Lung (tissue), 17 donors: ENCODE measurements at places on chromosomes 12 and 14.

DNA sequence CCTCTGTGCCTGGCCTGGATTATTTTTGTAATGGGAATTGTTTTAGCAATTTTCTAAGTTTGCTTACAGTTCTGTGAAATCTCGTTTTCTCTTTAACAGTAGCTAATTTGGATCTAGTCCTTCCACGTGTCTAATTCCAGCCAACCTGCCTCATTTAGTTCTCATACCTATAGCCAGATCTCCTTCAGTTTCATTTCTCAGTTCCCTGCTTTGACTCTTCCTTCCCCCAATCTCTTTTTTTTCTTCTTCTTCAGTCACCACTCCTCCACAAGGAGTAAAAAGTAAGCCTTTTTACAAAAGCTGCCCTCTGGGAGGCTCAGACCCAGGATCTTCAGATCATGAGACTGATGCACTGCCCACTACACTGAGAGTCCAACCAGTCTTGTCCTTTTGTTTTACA lies 1.4 kb downstream of the THTPA start:
- no peak for DNase-seq

DNA sequence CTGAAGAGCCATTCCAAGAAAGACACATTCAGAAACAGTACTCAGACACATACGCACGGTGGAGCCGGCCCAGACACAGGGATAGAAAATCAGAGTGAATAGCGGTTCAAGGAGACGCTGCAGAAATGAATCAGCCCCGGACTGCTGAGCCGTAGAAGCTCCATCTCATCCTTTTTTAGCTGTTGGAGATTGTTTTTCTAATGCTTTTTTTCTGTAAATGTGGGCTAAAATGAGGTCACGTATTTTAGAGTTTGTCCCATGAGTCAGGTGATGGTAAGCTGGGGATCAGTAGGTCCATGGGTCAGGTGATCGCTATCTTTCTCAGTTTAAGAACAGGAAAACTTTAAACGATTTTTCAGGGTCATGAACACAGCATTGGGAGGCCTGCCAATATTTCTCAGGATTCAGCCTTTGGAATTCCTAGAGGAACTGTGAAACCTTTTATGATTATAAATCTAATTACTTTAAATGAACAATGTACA lies 202.4 kb downstream of the ITPR2 start:
- DNase-seq: peak; percentile 37

DNA sequence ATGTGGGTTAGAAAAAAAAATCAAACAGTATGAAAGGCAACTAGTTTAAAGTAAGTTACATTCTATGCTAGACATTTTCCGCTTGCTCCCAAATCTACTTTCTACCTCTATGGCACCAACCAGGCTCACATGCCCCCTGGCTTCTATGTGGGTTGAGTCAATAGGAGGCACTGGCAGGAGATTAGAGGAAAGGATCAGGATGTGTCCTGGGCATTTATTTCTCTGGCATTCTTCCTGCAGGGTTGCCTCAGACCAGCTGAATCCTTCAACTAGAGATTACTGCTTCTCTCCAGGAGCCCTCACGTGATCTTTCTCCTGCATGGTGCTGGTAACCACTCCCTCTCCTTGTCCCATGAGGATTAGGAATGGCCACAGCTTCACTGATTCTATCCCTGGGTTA lies 14.9 kb upstream of the CCDC60 start:
- DNase-seq: no peak

DNA sequence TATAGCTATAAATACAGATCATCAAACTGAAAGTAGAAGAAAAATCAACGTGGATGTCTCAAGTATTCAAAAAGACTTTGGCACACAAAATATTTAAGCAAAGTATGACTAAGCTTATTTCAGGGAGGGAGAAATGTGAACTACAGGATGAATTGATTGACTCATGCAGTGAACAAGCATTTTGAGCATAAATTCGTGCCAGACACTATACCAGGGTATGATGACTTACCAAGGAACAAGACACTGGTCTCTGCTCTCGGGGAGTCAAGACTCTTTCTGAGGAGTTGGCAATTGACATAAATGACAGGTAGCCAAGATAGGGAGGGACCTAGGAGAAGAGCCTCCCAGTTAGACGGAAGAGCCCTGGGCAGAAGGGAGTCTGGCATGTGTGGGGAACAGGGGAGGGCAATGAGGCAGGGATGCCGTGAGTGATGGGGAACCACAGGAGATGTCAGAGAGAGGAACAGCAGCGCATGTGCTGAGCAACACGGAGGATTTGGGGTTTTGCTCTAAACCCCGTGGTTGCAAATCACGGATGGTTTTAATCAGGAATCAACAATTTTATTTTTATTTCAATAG lies 115.2 kb downstream of the TMEM132D start:
- DNase-seq: no peak

- DNase-seq: peak; percentile 89
Observed at GRCh38 chr12:115891556-115892164, 385.8 kb downstream of the MED13L start.

GRCh38 chr14:104316121-104316722 lies 177.8 kb downstream of the KIF26A start:
- DNase-seq: no peak

- no peak for DNase-seq
Observed at GRCh38 chr12:121326996-121327674, 25.1 kb downstream of the ANAPC5 start.

DNA sequence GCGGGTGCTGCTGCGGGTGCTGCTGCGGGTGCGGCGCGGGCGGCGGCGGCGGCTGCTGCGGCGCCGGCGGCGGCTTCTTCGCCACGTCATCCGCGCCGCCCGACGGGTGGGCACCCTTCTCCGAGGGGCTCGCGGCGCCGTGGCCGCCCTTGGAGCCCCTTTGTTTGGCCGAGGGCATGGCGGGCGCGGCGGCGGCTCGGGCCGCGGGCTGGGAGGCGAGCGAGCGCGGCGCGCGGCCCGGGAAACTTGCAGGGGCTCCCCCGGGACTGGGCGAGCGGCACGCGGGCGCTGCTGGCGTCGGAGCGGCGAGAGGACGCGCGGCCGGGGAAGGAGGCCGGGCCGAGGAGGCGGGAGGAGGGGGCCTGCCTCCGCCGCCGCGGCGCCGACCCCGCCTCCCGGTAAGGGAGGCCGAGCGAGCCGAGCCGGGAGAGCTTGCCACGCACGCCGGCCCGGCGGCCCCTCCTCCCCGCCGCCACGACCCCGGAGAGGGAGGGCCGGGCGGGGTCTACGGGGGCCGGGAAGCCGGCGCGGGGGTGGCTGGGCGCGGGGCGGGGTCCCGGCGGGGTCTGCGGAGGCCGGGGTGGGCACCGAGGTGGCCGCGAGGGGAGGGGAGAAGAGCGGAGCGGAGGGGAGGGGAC lies at the start of gene CKAP4:
Gene CKAP4, minus strand, starts transcription at position 347 of the 638 bp plus-strand sequence. Its CDS starts 169 bp downstream, at position 178.
- DNase-seq: peak; percentile 89

- DNase-seq: peak; percentile 70
Observed at GRCh38 chr12:89261982-89262381, 90.3 kb downstream of the DUSP6 start.

GRCh38 chr12:15984097-15984800 lies 73.1 kb downstream of the DERA start:
- DNase-seq: no peak

DNA sequence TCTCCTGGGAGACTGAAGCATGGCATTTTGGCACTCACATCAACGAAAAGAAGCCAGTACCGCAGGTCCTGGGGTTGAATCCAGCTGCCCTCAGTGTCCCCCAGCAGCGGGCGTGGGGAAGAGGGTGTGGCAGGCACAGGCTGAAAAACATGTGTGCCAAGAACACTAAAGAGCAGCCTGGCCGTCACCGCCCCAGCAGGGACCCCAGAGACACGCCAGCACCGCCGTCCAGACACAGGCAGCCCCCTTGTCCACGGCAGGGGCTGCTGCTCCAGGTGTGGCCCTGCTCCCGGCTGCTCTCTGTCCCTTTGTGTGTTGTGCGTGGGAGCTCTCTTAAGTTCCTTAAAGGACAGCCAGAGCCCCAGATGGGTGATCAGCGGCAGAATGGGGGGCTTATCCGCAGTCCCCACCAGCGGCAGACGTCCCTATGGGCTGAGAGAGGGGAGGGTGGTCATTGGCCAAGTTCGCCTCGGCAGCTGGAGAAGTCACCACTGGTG lies 556 bp downstream of the PHETA1 start:
- no peak for DNase-seq

- no peak for DNase-seq
Observed at GRCh38 chr14:74299061-74299545, 3.6 kb downstream of the ABCD4 start.

- no peak for DNase-seq
Observed at GRCh38 chr14:93262446-93262845, 55.4 kb downstream of the UBR7 start.

DNA sequence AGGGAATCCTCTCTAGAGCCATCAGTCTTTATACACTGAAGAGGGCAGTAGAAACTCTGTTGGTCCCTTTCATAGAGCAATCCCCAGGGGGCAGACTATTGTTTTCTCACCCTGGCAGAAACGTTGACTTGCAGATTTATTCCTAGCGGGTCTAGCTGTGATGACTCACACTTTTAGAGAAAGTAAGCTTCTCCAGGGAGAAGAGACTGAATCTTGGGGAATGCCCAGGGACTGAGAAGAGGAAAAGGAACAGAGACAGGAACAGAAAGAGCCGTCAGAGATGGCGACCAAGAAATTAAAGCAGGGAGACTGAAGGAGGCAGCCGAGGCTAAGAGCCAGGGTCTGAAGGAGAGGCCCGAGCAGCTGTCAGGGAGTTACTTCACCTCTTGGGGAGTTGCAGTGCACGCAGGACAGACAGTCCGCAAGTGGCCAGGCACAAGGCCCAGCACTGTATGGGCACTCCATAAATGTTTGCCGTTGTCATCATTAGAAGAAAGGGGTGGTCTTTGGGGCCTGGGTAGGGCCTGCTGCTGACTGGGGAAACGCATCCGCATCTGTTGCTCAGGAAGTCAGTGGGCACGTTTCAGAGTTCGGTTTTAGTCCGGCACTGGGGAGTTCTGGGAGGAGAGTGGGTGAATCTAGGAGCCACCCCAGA lies 13.0 kb downstream of the PLEKHG6 start:
- peak; percentile 62 for DNase-seq

GRCh38 chr14:64958743-64959142 lies 13.4 kb downstream of the RAB15 start:
- no peak for DNase-seq

DNA sequence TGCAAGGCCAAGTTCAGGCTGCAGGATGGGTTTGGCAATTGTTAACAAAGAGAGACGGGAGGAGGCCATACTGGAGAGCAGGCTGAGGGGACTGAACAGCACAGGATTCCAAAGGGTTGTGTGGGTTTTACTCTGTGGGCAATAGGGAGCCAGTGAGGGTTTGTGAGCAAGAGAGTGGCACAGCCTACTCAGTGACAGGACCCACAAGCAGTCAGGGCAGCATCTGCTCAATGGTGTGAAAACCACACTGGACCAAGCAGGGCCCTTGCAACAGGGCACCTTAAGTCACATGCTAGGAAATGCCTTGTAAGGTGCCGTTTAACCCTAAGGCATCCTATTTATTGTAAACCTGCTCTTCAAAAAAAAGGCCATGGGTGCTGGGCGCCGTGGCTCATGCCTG lies 22.0 kb downstream of the SYNE3 start:
- no peak for DNase-seq

DNA sequence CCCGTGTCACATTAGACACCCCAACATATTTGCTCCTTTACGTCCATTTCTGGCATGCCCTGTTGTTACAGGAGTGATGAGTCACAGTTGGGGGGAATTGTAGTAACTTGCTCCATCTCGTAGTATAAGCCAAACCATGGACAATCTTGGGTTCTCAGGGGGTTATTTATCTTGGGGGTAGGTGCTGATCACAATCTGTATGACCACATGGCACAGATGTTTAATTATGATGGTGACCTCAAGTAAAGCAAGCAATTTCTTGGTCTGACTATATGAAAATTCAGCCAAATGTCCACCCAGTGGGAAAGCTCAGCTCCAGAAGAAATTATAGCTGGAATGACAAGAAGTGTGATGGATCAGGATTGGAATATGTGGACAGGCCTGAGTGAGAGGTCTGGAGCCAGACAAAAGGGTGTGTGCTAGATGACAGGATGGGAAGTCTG lies 32.1 kb upstream of the STON2 start:
- DNase-seq: no peak

DNA sequence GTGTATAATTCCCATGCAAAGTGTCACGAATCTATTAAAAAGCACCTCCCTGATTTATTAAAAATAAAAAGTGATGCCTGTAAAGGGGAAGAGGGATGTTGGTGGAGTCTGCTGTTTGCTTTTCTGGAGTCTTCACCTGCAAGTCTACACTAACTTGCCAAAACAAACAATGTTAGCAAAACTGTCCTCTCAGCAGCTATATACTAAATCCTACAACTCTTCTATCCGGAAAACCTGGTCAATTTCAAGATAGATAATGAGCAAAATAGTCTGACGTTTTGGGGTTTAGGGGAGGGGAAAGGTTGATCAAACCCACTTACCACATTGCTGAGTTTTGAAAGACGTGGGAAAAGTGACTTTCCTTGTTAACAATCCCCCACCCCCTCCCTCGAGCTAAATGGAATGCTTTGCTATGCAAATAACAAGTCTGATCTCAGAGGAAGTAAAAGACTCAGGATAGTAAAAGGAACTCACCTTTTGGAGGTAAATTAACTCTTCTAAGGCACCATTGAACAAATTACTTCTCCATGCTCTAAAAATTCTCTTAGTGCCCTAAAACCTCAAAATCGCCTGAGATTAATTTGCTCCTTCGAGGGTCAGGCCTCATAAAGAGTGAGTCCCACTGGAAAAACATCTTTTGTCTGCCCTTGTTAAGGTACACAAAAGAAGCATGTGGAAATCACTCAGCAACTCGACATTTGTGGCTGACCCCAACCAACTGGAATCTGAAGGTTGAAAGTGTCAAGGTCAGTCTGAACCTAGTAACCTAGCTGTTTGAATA lies 13.5 kb downstream of the BMP4 start:
- no peak for DNase-seq

DNA sequence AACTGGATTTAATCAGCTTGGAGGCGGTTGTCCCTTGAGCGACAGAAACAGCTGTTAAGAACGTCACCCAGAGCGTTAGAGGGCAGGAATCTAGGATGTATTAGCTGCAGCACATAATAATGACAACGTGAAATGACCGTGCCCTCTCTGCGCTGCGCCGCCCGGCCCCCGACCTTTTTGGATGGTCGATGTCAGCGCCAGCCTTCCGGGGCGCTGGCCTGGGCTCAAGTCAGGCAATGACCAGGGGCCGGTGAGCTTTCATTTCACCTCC lies 427 bp upstream of the TMEM120B start:
- peak; percentile 77 for DNase-seq

DNA sequence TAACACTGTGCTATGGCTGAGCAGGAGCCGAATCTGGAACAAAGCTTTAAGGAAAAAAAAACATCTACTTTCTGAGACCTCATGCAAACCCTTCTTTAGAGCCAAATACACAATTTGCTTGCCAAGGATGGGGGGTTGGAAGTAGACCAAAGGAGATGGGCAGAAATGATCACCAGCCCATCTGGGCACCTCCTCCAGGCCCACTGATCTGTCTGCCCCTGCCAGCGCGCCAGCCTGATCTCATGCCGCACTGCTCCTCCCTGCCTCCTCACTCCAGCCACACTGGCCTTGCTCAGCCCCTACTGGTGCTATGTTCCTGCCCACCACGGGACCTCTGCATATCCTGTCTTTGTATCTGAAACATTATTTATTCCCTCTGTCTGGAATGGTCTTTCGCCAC lies 24.8 kb upstream of the RAB35 start:
- no peak for DNase-seq
